Esophagus squamous epithelium (tissue), 5 donors: ENCODE measurements at places on chromosomes 2 and 18.

DNA sequence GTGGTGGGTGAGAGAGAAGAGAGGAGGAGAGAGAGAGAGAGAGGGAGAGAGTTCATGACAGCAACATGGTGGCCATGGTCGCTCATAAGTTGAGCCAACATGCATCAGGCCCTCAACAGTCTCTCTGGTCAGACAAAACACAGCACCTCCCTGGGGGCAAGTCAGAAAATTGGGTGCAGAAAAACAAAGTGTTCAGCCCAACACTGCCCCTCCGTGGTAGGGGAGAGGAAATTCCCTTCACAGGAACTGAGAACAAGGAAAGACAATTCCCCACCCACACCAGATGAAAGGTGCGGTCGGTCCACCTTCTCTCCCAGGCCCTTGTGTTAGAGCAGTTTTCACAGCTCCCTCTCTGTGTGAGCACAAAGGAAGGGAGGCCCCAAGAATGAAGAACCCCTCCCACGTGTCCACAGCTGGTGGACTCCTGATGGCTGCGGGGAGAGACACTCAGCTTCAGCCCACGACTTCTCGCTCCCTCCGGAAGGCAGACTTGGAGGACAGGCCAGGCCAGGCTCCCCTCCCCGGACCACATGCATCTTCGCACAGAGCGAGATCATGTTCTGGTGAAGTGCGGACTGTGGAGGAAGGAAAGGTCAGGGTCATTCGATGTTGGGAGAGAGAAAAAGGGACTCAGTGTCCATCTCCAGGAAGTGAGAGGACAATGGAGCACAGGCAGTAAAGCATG is 181.7 kb downstream of the ANAPC1 start:
- no peak for DNase-seq

- DNase-seq = no peak
These were observed 19.5 kb downstream of the CXCR4 start for GRCh38 chr2:136098441-136098840.

DNA sequence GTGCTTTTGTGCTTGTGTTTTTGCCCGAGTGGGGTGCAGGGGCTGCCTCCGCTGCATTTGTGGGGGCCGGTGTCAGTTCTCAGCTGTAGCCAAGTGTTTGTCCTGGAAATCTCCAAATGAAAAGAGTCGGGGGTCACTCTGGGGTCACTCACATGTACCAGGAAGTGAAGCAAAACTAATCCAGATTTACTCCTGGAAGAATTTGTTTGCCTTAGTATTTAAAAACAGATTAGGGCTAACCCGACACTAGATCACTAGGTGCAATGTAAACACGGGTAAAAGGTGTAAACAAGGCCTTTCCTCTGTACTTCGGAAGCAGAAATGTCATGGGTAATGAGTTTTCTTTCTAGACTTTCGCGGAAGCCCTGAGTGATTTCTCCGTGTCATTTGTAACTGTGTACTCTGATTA is 50.3 kb downstream of the GBX2 start:
- no peak for DNase-seq

GRCh38 chr2:107607054-107607453 is 219.6 kb upstream of the RGPD4 start:
- DNase-seq = no peak

- no peak for DNase-seq
These were observed 33.1 kb upstream of the PELI1 start for GRCh38 chr2:64177315-64177714.

GRCh38 chr18:49723648-49724180 is 89.6 kb downstream of the ACAA2 start:
- DNase-seq = no peak
